HL-60 (cell line): ENCODE measurements at places on chromosomes 11 and 22.

DNA sequence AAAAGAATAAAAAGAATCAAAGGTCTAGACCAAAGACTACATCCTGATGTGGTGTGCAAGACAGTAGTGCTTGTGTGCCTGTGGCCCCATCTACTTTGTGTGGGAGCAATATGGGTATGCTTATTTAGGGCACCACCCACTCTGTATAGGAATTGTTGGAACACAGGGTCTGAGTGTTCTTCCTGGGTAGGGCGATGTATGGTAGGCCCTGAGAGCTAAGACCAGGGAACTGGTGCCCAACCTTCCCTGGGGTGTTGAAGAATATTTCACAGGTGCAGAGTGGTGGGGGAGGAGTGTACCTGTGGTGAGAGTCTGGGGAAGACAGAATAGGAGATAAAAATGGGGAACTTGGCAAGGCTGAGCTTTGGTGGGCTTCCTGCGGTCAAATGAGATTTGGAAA is 41.9 kb downstream of the MICAL2 start:
- DNase-seq = no peak

GRCh38 chr11:35276396-35277145 is 137.6 kb downstream of the CD44 start:
- DNase-seq = no peak

DNA sequence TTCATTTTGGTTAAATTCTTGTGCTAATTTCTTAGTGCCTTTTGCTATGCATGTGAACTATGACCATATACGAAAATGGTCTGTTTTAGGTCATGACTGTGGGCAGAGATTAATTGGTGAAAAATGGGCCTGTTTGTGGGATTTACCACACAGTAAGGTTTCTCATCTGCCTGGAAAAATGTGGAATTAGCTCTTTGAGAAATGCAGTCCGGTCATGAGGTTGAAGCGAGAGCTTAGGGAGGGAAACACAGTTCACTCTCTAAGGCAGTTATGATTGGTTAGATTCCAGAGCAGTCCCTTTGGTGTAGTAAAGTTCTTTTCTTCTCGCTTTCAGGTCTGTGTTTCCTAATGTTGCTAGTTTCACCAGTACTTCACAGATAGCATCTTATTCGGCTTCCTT is 1.2 kb upstream of the PDE3B start:
- no peak for DNase-seq

- no peak for DNase-seq
Measured at GRCh38 chr22:43789452-43789851, 22.7 kb downstream of the EFCAB6 start.

DNA sequence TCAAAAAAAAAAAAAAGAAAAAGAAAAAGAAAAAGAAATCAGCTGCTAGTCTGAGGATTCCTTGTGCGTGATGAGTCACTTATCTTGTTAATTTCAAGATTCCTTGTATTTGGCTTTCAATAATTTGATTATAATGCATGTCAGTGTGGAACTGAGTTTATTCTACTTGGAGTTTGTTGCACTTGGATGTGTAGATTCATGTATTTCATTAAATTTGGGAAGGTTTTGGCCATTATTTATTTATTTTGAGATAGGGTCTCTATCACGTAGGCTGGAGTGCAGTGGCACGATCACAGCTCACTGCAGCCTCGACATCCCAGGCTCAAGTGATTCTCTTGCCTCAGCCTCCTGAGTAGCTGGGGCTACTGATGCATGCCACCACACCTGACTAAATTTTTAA is 14.8 kb downstream of the WBP2NL start:
- no peak for DNase-seq

- no peak for DNase-seq
Measured at GRCh38 chr11:32440312-32440908, 5.1 kb upstream of the WT1 start.

GRCh38 chr22:40180403-40180802 is 2.7 kb downstream of the TNRC6B start:
- DNase-seq = no peak

GRCh38 chr22:29463629-29464028 is 16.4 kb upstream of the NEFH start:
- DNase-seq = no peak
